ENCODE measurements at places on chromosomes 4 and X. TPM values are rescaled to one million over a fixed set of nuclear protein-coding genes. Genes with fewer than 3 reads are reported as not detected.

Gene LRP2BP
- 0.89 TPM for polyA plus RNA-seq

Gene FABP2
- polyA plus RNA-seq: not detected

Gene FAM236A
- not detected for polyA plus RNA-seq

Gene NLRP2B
- polyA plus RNA-seq: not detected

Gene ADRA2C
- not detected for polyA plus RNA-seq

Gene GLOD5
- not detected for polyA plus RNA-seq

Gene STK26
- 36.2 TPM for polyA plus RNA-seq

Gene ZRSR2
- polyA plus RNA-seq: 43.8 TPM

Gene SMIM43
- polyA plus RNA-seq: not detected

Gene OTUD6A
- not detected for polyA plus RNA-seq

Gene CLGN
- not detected for polyA plus RNA-seq

Gene PSAPL1
- not detected for polyA plus RNA-seq

Gene CLCN4
- polyA plus RNA-seq: 5.1 TPM

Gene DMRTC1
- 1.0 TPM for polyA plus RNA-seq

Gene VCX2
- not detected for polyA plus RNA-seq

Gene OPRPN
- not detected for polyA plus RNA-seq

Gene COL4A6
- not detected for polyA plus RNA-seq

Gene TMPRSS11B
- polyA plus RNA-seq: not detected

Gene PDLIM3
- 0.13 TPM for polyA plus RNA-seq

Gene DUSP21
- not detected for polyA plus RNA-seq

Gene CLDN22
- polyA plus RNA-seq: not detected

Gene SERTM2
- not detected for polyA plus RNA-seq

Gene CFAP99
- polyA plus RNA-seq: not detected

Gene ZCCHC18
- 15.4 TPM for polyA plus RNA-seq

Gene EOLA1
- polyA plus RNA-seq: 19.0 TPM

Gene ZNF81
- polyA plus RNA-seq: 2.8 TPM

Gene SPP1
- polyA plus RNA-seq: not detected

Gene STBD1
- not detected for polyA plus RNA-seq

Gene ACOT9
- polyA plus RNA-seq: 18.2 TPM

Gene SHROOM3
- polyA plus RNA-seq: not detected

Gene ZNF718
- 6.4 TPM for polyA plus RNA-seq

Gene KDR
- polyA plus RNA-seq: not detected

Gene GAGE12J
- polyA plus RNA-seq: not detected

Gene PKD2
- 2.5 TPM for polyA plus RNA-seq

Gene PCDH11X
- polyA plus RNA-seq: not detected

Gene ZNF732
- polyA plus RNA-seq: 0.16 TPM

Gene PPP1R3F
- 3.1 TPM for polyA plus RNA-seq
